Hepatocyte (in vitro differentiated cells): ENCODE measurements at places on chromosomes 1 and 21.

DNA sequence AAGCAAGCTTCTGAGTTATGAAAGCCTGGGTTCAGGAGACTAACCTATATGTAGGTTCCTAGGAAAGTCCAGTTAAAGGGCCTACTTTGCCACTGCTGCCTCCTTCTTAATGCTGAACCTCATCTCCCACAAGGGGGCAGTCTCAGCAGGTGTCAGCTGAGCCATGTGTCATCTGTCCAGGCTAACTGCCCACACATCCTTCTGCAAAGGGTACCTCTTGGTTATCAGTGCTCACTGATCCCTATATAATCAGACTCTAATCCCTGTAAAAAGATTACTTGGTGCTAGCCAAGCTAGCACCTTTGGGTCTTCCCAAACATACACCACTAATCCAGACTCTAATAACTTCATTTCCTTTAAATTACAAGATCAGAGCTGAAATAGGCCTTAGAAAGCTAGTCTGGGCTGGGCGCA lies 9.0 kb downstream of the PRDX1 start:
- peaks cover 22% of the 10 kb centered on the region for H3K4me1 ChIP-seq

GRCh38 chr1:94866164-94866807 lies 46.1 kb downstream of the SLC44A3 start:
- H3K4me3 ChIP-seq = no peak overlapping the region
- peaks cover 51% of the 10 kb centered on the region for H3K4me1 ChIP-seq
- H3K27ac ChIP-seq = peak overlapping the region; percentile 90

DNA sequence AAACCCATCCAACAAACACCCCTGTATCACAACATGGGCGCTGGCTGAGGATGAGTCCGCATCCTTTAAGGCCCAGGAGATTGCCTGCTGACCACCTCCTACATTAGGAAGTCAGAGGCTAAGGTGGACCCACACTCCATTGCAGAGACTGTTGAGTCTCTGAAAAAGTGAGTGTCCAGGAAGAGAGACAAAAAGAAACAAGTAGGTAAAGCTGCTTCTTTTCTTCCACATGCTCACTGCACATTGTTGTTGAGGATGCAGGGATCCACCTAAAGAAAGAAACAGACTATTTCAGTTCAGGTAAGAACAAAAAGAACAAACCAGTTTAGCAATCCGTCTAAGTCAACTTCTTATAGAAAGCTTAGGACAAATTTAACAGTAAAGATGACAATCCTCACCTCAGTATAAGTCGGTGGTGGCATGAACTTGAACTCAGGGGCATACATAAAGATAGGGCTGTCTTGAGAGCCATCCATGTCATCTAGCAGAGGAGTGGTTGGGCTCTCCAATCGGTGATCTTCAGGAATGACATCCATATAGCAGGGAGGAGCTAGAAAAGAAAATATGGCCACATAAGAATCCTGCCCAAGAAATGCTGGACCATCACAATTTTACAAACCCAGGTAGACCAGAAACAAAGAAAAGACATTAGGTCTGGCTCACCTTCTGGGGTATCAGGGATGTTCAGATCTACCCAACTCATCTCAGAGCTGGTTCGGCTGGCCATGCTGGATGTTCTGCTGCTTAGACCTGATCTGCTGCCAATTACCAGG lies 2.6 kb downstream of the TXNIP start:
- H3K36me3 ChIP-seq = peaks cover 6% of the 10 kb centered on the region
- H3K4me3 ChIP-seq = peak overlapping the region; percentile 88
- H3K27me3 ChIP-seq = no peaks in the 10 kb centered on the region

DNA sequence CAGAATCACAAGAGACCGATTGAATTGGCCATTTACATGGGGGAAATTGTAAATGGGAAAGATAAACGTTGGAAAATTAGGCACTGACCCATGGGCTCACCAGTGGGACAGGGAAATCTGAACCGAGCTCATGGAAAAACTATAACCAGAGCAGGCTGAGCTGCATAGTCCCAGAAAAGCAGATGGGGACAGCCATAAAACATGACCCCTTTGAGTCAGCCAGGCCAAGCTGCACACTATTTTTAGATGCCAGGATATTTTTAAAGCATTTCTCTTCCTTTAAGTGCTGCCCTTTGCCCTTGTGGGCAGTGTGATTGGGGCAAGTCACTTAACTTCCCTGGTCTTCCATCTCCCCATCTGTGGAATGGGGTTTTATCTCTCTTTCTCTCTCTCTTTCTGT lies 184.1 kb downstream of the FOXD2 start:
- no peak overlapping the region for H3K4me3 ChIP-seq
- H3K27me3 ChIP-seq = no peaks in the 10 kb centered on the region
- DNase-seq = no peak
- no peaks in the 10 kb centered on the region for H3K36me3 ChIP-seq

- no peaks in the 10 kb centered on the region for H3K4me1 ChIP-seq
- H3K27ac ChIP-seq = peak overlapping the region; percentile 40
Observed at GRCh38 chr1:173134029-173134428, 73.1 kb downstream of the TNFSF4 start.

DNA sequence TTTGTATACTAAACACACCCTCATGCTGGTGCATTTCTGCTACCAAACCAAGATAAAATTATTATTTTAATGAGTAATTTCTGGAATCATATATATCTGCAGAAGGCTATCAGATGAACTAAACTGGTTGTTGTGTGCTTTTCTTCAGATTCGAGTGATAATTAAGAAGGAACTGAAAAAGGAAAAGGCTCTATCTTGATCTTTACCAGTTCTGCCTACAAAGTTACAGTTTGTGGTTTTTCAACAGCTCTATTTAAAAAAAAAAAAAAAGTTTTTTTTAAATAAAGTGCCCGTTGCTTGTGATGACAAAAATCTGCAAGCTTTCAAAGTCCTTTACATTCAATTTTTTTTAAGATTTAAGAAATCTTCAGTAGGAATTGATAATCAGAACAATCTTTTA lies 13.6 kb downstream of the DENND1B start:
- no peaks in the 10 kb centered on the region for H3K36me3 ChIP-seq
- H3K27ac ChIP-seq = no peak overlapping the region
- no peaks in the 10 kb centered on the region for H3K4me1 ChIP-seq
